ENCODE measurements at places on chromosomes 4 and X.

DNA sequence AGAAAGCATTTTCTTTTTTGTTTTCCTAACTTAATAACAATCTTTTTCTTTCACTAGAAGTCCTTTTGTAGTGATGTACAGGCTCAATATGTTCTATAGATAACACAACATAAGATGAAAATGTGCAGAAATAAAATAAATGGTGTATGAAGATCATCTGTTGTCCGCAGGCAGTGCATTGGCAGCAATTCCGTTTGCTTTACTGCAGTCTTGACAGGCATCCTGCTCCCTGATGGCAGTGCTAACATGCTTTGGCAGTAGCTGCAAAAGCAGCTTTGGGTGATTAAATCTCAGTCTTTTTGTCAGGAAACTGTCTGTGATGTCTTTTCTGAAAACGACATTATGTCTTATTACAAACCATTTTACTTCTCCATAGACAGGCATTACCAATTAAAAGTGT lies 131.4 kb downstream of the TRAM1L1 start:
- no peak for DNase-seq

- no peak for DNase-seq
These were observed 41.0 kb upstream of the CDKN2AIP start for GRCh38 chr4:183403486-183403885.

DNA sequence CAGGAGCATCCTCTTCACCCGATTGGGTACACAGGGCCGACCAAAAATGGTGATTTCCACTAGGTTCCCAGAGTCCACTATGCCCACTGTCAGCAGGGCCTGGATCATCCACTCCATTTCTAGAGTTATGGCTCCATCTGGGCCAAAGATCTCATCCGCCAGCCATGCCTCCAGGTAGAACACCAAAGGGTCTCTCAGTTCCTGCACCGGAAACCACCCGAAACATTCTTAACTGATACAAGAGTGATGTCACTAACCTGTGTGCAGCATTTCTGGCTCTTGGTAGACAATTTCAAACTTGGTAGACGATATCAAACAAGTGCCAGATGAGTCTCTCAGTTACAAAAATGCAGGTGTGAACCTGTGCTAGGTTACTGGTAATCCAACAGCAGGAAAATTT lies 306.1 kb downstream of the BCOR start:
- no peak for DNase-seq

DNA sequence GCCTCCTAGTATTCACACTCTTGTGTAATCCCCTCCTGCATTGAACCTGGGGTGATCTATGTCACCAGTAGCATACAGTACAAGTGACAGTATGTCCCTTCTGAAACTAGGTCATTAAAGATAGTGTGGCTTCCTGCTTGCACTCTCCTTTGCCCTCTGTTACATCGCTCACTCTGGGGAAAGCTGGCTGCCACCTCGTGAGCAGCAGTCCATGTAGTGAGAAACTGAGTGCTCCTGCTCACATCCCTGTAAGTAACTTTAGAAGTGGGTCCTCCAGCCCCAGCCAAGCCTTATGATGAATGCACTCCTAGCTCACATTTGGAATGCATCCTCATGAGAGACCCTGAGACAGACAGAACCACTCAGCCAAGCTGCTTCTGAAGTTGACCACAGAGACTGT lies 89.8 kb upstream of the TNIP3 start:
- DNase-seq, result no peak

DNA sequence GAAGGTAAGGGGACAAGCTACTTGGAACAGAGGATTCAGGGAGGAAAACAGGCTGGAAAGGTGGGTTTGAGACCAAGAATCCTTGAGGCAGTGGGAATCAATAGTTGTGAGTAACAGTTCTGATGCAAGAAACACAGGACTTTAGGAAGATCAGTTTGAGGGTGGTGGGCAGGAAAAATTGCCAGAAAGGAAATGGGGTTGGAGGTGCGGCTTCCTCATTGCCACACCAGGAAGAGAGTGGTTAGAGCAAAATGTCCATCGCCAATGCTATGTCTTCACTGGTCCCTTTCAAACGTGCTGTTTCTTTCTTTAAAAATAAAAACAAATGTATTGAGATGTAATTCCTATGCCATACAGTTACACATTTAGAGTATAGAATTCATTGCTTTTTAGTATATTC lies 57.1 kb upstream of the NOCT start:
- no peak for DNase-seq

- no peak for DNase-seq
These were observed 6.6 kb downstream of the TIMM17B start for GRCh38 chrX:48890934-48891401.

DNA sequence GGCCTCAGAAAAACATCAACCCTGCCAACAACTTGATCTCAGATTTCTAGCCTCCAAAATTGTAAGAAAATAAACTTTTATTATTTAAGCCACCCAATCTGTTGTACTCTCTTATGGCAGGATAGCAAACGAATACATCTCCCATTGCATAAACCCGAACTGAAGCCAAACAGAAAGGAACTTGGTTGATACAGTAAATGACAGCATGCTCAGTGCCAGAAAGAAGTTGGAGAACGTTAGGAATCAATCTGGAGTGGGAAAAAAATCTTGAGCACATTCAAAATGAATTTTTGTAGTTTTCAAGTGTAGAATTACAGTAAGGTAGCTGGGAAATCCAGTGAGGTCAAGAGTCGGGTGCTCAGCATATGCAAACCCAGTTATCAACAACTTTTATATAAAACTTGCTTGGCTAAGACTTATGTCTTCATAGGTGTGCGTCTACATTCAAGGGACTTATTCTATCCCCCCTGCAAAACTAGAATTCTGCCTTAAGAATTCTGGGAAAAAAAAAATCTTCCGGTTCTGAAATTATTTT lies 157.5 kb upstream of the ANKRD50 start:
- DNase-seq, result no peak

DNA sequence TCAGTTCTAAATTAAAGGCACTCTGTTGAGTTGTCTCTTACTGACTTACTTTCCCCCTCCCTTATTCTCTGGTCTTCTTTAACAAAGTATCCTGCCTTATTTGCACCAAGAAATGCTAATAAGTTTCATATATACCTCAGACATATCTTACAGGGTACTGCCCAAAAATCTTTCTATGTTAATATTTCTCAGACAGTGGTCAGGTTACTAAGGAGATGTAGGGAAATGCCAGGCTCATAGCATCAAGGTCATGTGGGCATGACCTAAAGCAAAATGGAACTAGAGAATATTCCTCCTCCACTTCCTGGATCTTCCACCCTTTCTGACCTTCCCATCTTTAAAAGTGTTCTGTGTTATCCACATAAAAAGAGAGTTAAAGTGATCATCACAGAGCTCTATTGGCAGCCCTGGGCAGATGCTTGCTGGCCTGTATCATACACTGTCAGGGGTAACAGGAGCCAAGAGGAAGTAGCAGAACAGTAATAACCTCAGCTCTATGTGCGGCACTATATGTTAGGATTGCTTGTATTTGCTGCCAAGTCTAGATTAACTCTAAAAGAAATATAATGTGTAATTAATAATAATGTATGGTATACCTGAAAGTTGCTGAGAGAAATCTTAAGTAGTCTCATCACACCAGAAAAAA lies 74.3 kb downstream of the IQCM start:
- DNase-seq, result no peak

GRCh38 chr4:80927420-80927819 lies 103.1 kb upstream of the BMP3 start:
- no peak for DNase-seq

DNA sequence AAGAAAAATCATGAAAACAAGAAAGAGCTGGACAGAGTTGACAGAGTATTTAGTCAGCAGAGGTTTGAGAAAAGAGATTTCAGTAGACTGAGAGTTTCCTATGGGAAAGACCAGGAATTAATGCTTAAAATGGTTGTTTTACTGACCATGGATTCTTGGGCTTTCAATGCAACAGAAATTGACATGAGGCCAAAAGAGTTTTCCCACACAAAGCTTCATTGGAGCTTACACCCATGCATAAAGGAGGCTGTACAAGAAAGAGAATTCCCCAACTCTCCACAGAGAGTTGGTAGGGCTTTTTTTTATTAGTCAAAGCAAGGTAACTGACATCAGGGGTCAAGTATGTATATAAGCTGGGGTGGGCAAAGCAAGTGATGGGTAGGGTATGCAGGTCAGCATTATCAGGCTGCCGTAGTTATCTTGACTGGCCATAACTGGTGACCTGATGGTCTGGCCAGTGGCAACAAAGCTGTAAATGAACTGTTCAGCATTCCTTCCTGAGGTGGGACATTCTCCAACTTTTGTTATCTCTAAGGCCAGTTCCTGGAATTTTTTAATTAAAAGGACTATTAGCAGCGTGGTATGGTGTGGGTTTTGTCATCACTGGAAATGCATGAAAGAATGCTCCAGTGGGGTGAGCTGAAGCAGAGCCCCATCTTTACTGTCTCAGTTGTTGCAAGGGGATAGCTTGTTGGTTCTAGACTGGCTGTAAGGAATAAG lies 117.0 kb downstream of the ADAM29 start:
- no peak for DNase-seq

GRCh38 chr4:683982-684622 lies 4.8 kb downstream of the SLC49A3 start:
- no peak for DNase-seq

DNA sequence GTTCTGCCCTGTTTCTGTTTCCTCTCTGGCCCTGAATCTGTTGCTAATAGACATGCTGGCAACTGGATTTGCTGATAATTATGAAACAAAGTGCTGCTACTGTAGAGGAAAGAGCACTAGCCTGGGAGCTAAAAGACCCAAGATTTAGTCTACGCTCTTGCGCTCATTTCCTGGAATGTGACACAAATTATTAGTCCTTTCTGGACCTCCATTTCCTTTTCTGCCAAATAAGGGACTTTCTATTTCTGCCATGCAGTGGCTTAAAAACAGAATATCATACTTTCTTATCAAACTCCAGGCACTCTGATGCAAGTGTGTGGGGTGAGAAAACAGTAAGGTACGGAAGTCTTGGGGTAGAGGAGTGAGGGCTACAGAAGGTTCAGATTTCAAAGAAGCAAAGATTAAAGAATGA lies 48.3 kb upstream of the GPR174 start:
- DNase-seq, result no peak

GRCh38 chrX:119156241-119156640 lies 28.6 kb upstream of the KIAA1210 start:
- DNase-seq, result no peak

GRCh38 chrX:103423955-103424638 lies 47.8 kb downstream of the BEX3 start:
- DNase-seq, result no peak

GRCh38 chr4:140037353-140038030 lies 116.5 kb downstream of the MAML3 start:
- DNase-seq, result no peak

DNA sequence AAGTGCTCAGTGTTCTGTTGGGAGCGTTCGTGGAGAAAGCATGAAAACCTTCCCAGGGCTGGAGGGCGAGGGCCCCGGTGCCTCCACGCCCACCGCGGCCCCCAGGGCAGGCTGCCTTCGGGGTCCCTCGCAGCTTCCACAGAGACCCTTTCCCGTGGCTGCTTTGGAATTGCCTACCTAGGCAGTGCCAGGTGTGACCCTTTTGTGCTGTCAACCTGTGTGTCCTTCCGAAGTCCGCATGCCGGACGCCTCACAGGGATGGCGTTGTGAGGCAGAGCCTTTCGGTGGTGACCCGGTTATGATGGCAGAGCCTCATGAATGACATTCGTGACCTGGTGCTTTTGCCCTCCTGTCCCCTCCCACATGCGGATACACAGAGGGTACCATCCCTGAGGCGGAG lies 17.4 kb downstream of the TMEM175 start:
- peak; percentile 50 for DNase-seq

- no peak for DNase-seq
These were observed 137.5 kb downstream of the ZNF674 start for GRCh38 chrX:46407753-46408130.

GRCh38 chr4:147085781-147086180 lies 140.1 kb upstream of the TTC29 start:
- DNase-seq, result no peak
